Anterior cingulate cortex (tissue), 58 donors: ENCODE measurements at places on chromosomes 12 and 14.

GRCh38 chr14:102046337-102047278 lies 40.2 kb downstream of the HSP90AA1 start:
- DNase-seq, result peak; percentile 64

- no peak for DNase-seq
Measured at GRCh38 chr12:59158066-59158465, 237.8 kb upstream of the LRIG3 start.

DNA sequence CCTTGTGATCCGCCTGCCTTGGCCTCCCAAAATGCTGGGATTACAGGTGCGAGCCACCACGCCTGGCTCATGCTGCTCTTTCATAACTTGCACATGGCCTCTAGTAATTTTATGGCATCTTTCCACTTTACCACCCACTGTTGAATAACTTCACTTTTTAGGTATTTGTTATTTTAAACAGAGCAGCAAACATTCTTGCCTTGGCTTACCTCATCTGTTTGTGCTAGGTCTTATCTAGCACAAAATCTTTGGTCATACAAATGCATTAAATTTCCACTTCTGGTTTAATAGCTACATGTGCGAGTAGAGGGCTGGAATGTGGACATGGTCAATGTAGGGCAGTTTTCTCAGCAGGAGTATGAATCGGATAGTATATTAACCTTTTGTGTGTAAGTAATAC lies 38.8 kb upstream of the ATF7IP start:
- DNase-seq, result no peak

DNA sequence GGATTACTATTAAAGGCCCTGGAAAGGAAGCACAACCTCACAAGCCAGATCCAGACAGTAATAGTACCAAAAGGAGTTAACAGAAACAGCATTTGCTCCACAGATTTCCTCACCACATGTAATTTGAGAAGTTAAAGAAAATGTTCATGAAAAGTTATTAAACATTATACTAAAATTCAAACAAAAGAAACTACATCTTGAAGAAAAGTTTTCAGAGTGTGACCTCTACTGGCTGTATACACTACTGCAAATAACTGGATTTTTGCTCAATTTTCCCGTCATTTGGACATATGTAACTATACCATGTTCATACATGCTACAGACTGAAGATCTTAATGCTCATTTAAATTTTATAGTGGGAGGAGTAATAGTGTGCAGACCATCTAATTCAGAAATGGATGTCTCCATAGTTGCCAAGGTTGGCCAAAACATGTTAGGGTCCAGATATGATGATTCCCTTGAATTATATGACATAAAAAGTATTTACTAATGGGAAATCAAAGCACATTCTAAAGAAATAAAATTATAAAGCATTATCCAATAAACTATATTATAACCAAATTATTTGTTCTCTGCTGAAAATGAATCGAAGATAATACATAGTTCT lies 5.6 kb downstream of the KRR1 start:
- no peak for DNase-seq

GRCh38 chr12:112820796-112821195 lies 29.2 kb downstream of the RPH3A start:
- DNase-seq, result no peak

GRCh38 chr12:111312016-111312415 lies 56.9 kb downstream of the PHETA1 start:
- no peak for DNase-seq

DNA sequence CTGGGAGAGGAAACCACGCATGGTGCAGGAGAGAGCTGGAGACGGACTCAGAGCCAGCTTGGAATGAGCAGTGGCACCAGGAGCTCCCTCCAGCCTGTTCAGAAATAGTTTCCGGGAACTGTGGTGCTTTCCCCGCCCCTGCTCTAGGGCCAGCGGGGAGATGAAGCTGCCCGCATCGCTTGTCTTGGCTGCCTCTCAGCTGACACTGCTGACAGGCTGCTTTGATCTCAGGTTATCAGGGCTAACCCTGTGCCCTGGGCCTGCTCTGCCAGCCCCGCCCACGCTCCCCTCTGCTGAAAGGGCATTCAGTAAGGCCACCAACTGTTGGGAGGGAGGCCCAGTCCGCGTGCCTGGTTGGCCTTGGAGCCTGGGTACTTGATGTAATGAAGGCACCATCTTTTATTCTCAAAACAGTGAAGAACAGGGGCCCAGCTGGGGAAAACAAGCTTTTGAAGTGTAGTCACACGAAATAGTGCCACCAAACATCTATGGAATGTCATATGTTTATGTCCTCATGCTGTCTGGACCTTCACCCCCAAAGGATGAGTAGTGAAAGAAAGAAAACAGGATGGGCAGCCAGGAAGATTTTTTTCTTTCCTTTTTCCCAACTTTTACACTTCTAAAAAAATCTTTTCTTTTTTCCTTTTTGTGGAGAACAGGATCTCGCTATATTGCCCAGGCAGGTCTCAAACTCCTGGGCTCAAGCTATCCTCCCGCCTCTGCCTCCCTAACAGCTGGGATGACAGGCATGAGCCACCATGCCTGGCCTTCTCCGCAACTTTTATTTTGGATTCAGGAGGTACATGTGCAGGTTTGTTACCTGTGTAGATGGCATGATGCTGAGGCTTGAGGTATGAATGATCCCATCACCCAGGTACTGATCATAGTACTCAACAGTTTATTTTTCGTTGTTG lies 115.9 kb upstream of the TBX3 start:
- no peak for DNase-seq

GRCh38 chr12:104578453-104578852 lies 121.7 kb downstream of the CHST11 start:
- DNase-seq, result no peak

DNA sequence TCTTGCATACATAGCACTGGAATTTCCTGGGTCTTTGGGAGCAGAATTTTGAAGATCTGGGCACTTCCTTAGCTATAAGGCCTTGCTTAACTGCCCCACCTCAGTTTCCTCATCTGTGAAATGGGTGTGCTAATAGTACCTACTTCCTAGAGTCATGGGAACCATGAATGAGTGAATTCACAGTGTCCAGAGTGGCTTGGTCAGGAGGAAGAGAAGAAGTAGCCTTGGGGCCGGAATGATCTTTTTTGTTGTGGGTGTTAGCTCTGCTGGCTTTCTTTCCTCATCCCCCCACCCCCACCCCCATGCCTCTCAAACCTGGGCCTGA lies 2.4 kb downstream of the SH2B3 start:
- no peak for DNase-seq

DNA sequence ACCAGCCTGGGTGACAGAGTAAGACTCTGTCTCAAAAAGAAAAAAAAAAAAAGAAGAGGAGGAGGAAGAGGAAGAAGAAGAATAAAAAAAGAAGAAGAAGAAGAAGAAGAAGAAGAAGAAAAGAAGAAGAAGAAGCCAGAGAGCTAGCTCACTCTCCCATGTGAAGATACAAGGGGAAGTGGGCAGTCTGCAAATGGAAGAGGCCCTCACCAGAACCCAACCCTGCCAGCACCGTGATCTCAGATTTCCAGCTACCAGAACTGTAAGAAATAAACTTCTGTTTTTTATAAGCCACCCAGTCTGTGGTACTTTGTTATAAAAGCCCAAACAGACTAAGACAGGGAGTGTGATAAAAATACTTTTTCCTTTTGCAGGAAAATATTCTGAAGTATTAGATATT lies 130.7 kb downstream of the ETNK1 start:
- no peak for DNase-seq

DNA sequence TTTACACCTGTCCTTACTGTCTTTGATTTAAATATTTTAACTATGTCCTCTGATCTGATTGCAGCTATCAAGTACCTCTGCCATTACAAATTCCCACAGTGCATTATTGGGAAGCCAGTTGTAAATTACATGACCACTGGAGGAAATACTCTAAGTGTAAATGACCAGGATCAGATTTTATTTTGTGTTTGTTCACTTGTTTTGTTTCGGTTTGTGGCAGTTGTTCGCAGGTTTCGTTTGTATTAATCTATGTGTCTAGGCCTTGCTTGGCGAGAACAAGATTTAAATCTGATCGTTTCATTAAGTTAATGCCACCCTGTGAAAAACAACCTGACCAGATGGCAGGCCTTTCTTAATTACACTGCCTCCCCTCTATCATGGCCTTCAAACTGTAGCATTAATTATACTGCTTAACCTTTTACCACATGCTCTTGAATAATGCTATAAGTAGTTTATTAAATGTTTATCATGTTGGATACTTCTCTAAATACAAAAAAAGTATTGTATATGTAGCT lies 990.1 kb downstream of the TMTC2 start:
- no peak for DNase-seq

DNA sequence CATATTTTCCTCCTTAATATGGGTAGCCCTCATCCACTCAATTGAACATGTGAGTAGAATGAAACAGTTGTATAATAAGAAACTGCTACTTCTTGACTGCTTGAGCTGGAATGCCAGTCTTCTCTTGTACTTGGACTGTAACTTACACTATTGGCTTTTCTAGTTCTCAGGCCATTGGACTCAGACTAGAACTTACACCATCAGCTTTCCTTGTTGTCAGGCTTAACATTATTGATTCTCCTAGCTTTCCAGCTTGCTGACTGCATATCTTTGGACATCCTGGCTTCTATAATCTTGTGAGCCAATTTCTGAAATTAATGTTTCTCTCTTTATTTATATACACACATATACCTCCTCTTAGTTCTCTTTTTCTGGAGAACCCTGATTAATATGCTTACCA lies 24.8 kb downstream of the CCDC91 start:
- no peak for DNase-seq

DNA sequence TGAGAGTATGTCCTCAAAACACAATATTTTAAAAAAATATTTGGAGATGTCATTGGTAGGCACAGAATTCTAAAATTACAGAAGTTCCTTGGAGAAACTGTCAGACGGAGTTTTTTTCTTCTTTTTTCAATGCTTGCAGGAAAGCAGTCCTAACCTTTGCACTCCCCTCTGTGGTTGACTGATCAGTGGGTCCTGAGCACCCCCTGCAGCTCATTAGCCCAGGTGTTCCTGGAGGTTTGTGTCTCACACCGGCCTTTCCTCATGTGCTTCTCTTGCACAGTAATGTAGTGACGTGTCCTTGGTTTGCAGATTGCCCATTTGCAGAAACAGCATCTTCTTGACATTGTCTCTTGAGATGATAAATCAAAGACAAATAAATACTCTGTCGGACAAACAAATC lies 513.0 kb downstream of the TMEM121 start:
- no peak for DNase-seq

DNA sequence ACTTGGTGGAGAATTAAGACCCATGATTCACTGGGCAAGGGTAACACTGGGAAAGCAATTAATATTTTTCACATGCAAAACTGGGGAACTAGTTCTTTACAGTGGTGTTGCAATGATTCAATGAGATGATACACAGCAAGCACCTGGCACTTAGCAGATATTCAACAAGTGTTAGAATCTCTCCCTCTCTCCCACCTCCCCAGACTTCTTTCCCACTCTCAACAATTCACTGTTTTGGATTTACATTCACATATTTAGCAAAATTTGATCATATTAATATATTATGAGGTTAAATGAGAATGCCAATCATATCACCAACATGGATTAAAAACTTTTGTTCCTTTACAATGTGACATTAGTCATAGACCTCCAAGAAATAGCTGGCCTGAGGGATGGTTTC lies 223.1 kb upstream of the GRIP1 start:
- DNase-seq, result no peak

DNA sequence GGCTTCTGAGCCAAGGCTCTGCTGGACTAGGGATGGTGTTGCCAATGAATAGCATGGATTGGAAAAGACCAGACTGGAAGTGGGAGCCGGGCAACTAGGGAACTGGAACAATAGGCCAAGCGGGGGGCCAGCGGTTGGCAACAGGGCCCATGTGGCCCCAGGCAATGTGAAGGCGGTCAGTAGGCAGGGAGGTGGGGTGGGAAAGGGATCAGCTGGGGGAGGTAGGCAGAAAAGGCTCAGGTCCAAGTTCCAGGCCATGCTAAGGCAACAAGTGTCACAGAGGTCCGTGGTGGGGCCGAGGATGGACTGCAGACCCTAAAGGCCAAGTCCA lies 14.9 kb upstream of the MLXIP start:
- DNase-seq, result peak; percentile 25

DNA sequence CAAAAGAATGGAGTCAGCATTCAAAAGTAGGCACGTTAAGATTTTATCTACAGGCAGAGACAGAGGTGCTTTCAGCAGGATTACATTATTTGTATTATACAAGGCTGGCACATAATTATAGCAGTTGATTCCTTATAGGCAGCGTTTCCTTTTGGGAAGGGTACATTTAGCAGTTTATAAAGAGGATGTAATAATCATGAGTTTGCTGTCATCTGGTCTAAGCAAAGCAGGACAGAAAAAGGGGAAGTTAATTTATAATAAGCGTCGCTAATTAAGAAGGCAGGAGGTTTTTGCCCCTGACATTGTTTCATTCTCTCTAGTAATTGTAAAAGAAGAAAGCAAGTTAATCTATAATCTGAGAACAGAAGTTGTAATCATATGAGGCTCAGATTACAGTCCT lies 259.9 kb upstream of the MDGA2 start:
- DNase-seq, result no peak

DNA sequence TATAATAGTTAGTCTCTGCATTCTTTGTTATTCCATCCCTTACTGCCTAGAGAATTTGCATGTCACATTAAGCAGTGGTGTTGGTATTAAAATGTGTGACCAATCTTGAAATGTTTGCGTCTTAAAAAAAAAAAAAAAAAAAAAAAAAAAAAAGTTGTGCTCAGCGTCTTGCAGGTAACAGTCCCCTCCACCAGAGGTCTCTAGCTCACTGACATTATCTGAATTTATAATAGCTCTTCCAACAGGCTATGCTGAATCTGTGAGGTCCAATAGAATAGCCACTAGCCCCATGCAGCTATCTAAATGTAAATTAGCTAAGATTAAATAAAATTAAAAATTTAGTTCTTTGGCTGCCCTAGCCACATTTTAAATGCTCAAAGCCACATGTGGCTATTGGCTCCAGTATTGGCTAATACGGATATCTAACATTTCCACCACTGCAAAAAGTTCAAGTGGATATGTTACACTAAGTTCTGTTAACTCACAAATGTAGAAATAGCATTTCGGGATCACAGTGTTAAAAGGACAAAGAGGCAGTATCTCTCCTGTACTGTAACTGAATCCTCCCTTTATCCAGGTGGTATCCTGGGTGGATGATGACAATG lies 28.7 kb downstream of the NKX2-8 start:
- no peak for DNase-seq

DNA sequence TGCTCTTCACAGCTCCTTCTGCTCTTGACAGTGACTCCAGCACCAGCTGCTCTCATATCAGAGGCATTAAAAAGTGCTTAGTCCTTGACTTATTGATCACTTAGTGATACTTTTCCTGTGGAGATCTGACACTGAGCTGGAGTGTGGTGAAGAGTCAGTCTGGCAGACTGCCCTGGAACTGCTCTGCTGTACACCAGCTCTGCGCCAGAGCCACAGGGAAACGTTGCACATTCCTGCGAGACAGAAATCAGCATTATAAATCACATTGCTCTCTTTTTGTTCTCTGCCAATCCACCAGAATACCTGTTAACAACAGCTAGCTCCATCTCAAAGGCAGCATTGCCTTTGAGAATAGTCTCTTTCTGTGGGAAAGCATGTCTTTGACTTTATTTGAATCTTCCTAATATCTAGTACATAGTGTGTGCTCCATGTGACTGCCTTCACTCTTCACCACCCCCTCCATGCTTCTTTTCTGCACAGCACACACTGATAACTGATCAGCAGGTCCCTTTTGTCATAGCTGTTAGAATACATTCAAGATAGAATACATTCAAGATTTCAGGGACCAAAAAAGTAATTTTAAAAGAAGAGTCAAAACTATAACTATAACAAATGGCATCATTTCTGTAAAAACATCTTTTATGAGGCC lies 48.2 kb upstream of the VSX2 start:
- DNase-seq, result no peak
